ENCODE measurements at places on chromosomes 11 and 22.

DNA sequence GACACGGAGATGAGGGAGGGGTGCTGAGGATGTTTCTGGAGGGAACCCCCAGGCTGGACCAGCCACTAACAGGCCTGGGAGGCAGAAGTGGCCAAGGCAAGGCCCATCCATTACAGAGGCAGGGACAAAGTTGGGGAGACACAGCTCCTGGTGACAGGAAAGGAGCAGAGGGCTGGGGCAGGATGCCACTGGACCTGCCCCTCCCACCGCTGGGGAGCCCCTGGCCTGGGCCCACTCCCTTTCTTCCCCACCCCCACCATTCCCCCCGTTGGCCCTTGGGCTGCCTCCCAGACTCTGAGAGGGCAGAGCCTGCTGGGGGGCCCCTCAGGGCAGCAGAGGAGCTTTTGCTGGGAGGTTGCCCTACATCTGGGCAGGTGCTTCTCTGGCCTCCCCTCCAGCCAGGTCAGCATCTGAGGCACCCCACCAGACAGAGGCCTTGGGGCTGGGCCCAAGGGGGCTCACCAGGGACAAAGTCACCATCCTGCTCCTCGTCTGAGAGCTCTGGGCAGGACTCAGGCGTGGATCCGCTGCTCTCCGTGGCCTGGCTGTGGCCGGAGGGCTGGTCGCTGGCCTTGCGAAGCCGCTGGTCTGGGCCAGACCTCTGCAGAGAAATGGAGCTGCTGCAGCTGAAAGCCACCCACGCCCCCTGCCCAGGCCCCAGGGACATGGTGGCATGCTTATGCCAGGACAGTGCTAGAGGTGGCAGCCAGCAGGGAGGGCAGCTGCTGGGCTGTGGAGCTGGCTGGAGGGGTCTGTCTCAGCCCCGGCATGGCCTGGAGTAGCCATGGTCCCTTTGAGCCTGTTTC, 33.1 kb upstream of the CARS1 start:
- no peak for DNase-seq

- DNase-seq, result no peak
Measured at GRCh38 chr11:27934830-27935145, 173.2 kb downstream of the KIF18A start.

DNA sequence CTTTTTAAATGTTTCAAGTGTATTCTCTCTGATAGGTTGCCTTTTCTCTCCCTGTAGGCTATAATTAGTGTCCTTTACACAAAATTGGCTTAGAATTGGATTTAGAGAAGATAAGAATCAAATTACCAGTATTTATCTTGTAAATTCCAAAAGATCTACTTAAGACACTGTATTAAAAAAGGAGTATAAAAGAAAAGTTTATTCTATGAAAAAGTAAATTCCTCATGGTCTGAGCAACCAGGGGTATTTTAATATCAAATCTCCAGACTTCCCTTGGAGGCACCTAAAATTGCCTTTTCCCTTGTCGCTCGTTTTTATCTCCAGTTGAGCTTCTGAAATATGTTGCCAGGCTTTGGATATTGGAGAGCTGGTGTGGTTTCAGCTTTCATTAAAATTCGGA, 36.4 kb downstream of the ZBTB16 start:
- DNase-seq, result no peak

DNA sequence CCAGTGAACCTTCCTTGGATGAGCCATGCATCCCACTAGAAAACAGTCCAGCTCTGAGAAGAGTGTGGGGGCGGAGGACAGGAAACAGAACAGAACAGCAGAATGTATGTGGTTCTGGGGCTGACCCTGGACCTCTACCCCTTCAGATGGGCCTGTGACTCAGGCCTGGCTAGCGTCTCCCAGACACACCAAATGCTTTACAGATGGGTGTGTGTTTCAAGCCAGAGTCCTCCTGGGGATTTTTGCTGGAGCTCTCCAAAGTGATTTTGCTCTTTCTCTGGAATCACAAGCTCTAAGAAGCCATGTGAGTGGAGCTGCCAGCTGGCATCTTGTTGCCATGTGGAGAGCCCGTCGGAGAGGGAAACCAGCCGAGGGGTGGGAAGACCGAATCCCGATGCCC, 13.2 kb upstream of the C1QTNF4 start:
- no peak for DNase-seq

- no peak for DNase-seq
Measured at GRCh38 chr11:103887001-103887658, 149.3 kb upstream of the DDI1 start.

GRCh38 chr22:36301384-36301828, 48.5 kb downstream of the APOL1 start:
- peak; percentile 61 for DNase-seq

DNA sequence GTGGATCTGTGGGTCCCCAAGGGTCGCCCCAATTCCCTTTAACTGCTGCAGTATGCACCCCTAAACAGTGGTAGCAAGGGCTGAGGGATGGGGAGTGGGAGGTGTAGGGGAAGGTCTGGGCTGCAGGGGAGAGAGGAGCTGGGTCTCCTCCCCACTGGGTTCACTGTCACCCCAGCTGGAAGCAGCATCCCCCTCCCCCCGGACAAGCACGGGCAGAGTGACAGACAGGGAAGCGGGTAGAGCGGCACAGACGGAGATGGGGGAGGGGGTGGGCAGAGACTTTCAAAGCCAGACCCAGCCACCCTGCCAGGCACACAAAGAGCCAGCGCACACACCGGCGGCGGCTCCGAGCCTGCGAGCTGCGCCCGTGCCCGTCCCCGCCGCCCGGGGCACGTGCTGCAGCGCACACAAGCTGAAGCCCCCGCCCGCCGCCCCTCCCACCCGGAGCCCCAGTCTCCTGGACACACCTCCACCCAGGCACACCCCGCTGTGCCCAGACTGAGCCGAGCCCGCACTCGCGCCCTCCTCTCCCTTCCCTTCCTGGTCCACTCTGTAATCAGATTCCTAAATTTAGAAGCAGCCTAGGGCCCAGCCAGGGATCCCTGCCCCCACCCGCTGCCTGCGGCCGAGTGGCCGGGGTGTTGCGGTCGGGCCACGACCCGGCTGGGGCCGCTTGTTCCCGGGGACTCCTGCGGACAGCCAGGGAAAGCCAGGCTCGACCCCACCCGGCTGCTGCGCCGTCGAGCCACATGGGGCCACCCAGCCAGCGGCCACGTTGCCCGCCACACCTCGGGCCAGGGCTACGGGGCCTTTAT, 935 bp upstream of the RCOR2 start:
- no peak for DNase-seq

DNA sequence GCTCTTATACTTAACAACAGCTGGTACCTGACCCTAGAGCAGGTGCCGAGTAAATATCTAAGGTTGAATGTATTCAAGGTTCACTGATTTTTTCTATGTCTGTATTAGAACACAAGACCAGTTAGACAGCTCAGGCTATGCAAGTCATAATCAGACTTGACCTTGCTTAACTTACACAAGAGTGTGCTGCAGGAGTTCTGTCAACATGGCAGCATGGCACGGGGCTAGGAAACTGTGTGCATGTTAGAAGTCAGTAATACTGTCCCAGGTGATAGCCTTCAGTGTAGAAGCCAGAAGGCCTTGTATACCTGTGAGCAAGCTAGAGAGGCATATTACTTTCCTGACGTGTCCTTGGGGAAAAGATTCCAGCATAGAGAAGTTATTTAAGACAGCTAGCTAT, 253.1 kb downstream of the FAT3 start:
- no peak for DNase-seq

DNA sequence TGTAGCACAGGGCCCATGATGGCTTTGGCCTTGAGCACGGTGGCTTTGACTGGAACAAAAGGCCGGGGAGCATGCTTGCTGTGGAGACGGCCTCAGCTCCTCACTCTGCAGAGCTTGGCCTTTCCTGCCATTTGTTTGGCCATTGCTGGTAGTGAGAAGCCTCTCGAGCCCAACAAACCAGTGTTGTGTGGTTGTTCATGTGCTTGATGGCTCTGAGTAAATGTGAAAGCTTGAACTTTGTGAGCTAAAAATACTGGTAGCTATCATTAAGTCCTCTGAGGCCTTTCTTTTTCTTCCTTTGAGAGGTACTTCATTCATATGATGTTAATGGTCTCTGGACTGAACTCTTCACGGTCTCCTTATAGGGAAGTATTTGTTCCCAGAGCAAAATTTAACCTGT, 39.6 kb downstream of the NAT10 start:
- DNase-seq, result no peak

DNA sequence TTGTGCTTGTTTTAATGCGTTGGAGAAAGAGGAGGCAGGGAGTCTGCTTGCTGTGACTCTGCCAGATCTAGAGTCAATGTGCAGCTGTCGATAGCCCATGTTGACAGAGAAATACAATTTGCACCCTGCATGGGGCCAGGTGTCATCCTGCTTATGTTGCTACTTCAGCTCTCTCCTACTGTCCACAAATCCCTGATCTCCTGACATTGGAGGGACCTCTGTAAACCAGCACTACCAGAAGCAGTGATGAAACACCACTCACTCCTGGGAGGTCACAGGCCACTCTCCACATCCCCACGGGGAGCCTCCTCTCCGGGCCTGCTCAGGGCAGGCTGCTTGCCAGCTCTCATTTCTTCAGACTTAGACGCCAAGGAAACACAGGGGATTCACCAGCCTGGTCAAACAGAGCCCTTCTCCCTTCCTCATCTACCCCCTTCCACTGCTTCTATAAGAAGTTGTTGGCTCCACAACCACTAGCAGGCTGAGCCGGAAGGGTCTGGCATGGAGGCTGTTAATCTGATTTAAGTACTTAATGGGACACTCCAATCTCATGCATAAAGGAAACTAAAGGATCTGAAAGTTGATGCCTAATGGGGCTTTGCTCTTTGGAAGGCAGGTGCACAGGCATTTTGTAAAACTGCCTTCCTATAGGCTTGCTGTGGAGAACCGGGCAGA, 29.9 kb upstream of the CSNK2A3 start:
- no peak for DNase-seq

GRCh38 chr11:133746663-133747306, 98.5 kb downstream of the SPATA19 start:
- no peak for DNase-seq

GRCh38 chr11:47998733-47999359, 18.5 kb downstream of the PTPRJ start:
- DNase-seq, result no peak

- DNase-seq, result no peak
Measured at GRCh38 chr11:30467176-30467575, 119.0 kb downstream of the MPPED2 start.

DNA sequence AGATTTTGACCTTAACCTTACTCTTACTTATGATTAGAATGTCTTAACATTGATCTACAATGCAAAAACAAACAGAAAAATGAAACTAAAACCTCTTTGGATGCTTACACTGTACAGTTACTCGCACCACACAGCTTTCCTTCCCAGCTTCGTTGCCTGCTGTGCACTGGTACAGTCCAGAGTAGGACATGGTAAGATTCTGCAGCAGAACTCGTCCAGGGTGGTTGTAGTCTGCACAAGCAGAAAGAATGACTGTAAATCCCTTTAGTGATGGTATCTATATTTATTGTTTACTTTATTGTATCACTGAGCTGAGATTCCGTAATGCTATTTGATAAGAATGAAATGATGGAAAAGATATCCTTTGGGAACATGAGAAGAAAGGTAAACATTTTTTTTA, 21.0 kb upstream of the HSPA8 start:
- DNase-seq, result no peak

DNA sequence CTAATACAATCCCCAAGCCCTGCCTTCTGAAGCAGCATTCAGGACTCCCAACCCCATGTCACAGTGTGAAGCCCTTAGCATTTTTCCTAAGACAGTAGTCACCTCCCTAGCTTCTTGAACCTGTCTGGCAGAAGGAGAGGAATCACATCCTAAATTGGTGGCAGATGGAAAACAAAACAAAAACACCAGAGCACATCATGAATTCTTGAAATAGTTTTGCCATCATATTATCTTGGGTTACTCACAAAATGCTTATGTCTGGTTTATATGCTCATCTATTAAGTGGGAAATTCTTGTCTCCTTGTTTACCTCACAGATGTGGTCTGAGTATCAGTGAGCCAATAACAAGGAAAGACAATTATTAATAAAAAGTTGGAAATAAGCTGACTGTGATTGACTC, 15.3 kb downstream of the OR51M1 start:
- DNase-seq, result no peak

DNA sequence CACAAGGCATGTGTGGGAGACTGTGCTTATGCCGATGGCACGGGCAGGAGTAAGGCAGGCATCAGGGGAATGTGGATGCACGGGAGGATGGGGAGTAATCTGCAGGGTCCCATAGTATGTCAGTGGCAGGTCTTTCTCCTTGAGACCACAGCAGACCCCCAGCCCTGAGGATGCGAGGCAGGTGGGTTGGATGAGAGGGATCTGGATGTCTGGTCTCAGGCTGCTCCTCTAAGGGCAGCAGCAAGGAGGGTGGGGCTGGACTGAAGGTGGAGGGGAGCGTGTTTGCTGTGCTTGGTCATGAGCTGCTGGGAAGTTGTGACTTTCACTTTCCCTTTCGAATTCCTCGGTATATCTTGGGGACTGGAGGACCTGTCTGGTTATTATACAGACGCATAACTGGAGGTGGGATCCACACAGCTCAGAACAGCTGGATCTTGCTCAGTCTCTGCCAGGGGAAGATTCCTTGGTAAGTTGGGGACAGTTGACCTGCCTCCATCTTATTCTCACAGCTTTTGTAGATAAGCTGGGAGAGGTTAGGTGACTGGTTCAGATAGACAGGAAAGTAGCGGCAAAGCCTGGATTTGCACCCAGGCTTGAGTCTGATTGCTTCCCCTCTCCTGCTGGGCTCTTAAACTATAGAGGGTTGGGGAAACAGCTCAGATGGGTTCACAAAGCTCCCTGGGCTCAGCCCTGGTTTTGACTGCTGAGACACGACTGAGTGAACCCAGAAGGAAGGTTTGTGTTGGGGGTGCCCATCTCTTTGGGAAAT, at the start of gene APOL1:
TSS of gene APOL1 (plus strand) at position 380 of the 769 bp plus-strand sequence. CDS start 1,823 bp downstream, outside the sequence.
- DNase-seq, result no peak

DNA sequence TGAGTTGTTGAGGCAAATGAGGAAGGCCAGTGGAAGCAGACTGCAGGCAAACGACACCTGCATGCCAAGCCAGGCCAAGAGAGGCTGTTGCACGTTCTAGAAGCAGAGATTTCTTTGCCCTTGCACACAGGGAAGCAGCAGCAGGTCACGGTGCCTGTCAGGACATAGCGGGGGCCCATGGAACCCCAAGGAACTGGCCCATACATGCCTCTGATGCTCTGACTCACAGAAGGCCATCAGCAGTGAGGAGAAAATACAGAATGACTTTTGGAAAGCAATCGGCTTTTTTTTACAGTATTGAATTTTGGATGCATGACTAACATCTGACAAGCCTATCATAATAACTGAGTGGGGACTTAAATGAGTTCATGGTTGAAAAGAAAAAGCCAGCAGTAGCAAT, 123.9 kb downstream of the MPPED1 start:
- no peak for DNase-seq

DNA sequence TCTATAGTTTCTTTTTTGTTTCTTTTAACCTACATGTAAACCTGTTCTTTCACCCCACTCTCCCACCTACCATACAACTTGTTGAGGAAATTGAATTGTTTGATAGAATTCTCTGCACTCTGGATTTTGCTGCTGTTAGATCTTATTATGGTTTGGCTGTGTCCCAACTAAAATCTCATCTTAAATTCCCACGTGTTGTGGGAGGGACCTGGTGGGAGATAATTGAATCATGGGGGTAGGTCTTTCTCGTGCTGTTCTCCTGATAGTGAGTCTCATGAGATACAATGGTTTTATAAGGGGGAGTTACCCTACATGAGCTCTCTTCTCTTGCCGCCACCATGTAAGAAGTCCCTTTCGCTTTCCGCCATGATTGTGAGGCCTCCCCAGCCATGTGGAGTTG, 15.0 kb upstream of the PITPNB start:
- no peak for DNase-seq
